D341Med (cell line): ENCODE measurements at places on chromosomes 7 and 10.

- no peak for DNase-seq
Measured at GRCh38 chr10:116255886-116256751, 16.9 kb downstream of the GFRA1 start.

DNA sequence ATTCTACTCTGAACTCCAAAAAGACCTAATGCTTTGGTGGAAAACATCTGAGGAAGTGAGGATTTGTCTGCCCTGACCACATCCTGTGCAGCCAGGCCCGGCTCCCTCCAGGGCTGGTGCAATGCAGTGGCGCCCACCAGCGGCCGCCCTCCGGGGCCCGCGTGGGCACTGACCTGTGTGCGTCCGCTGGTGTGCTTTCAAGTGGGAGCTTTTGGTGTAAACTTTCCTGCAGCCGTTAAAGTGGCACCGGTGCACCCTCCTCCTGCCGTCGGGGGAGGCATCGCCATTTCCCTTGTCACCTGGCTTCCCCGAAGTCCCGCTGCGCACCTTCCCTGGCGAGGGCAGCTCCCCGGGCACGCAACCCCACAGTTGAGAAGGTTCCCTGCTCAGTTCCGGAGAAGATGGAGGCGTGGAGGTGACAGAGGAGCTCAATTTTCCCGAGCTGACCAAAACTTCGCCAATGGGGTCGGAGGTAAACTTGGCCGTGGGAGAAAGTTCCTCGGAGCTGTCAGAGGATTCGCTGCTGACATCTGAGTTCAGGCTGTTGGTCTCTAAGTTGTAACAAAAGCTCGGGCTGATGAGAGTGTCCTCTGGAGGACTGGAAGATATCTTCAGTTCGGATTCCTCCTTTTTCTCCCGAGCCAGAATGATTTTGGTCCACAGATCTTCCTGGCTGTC lies 3.4 kb downstream of the KLF6 start:
- no peak for DNase-seq

- DNase-seq: no peak
Measured at GRCh38 chr10:4651404-4652037, 174.5 kb upstream of the AKR1E2 start.

DNA sequence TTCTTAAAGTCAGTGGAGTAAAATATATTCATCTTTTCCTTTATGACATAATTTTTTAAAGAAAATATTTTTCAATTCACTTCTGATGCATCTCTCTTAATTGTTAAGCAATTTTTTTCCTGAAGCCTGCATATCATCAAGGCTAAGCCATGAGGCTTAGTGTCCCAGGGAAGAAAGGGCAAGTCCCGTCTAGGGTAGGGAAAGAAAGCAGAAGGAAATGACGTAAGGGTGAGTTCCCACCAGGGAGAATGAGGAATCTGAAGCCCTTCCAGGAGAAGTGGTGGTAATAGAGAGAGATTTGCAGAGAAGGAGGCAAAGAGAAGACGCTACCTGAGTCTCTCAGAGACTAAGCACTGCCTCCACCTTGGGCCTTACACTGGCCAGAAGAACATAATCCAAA lies 96.8 kb upstream of the NFE2L3 start:
- DNase-seq: no peak

DNA sequence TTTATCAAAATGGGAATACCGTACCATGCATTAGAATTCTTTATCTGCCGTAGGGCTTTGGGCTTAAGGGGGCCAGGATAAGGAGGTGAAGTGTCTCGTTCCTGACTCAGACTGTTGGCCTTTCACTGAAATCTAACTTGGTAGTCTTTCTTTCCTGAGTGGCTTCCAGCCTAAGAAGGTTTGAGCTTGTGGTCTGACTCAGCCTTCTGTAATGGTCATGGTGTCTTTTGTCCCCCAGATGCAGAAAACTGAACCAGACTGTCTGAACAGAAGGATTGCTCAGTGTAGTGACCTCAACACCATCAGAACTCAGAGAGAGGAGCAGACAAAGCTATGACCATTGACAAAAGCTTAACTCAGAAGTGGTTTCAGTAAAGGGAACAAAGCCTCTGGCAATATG lies 39.5 kb downstream of the WNT2 start:
- DNase-seq: no peak

GRCh38 chr10:24408365-24408764 lies 199.4 kb downstream of the KIAA1217 start:
- no peak for DNase-seq

DNA sequence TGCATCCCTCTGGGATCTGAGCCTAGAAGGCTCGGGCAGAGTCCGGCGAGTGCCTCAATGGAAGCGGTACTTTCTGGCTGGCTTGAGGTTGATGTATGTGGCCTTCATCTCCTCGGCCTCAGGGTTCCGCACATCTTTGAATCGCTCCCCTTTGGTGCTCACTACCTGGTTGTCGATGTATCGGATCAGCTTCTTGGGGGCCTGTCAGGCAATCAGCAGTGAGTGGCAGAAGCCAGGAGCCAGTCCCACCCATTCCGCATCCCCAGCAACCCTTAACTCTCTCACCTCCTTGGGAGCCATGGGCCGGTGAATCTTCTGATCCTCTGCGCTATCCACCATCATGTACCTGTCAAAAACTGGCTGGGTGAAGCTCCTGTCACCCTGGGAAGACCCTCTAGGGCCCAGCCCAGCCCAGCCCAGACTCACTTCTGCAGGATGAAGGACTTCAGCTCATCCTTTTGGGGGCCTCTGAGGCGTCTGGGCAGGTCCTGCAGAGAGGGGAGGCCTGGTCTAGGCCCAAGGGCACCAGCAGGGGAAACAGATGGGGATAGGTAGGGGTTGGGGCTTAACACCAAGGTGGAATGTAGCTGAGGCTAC lies 2.8 kb downstream of the FBXL15 start:
- DNase-seq: no peak

GRCh38 chr10:127855591-127855881 lies 37.2 kb downstream of the CLRN3 start:
- no peak for DNase-seq

- DNase-seq: peak; percentile 77
Measured at GRCh38 chr7:128014811-128015210, 16.4 kb downstream of the LRRC4 start.

DNA sequence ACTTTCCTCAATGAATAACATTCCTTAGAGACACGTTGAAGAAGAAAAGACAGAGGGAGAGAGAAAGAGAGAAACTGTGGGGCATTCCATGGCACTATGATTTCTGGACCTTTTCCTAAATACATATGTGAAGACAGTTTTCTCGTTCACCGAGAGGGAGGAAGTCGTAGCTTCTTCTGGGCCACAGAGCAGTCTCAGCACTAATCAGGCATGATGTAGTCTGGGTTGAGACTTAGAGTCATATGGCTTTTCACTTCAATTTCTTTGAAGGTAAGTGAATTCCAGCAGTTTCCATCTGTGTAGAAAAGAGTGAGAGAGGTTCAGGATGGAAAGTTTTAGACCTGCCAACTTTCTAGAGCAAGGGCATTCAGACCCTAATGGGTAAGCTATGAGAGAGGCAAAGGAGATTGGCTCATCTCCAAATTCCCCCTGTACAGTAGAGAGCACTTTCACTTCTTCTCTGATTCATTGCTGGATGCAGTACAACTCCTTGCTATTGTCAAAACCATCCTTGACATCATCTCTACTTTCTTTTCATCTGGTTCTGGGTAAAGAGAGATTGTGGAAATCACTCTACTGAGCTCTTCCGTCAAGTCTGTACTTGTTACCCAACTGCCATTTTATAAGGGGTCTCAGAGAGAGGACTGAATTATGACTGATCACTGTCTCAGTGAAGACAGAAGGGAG lies 31.5 kb upstream of the OR9A4 start:
- DNase-seq: no peak

DNA sequence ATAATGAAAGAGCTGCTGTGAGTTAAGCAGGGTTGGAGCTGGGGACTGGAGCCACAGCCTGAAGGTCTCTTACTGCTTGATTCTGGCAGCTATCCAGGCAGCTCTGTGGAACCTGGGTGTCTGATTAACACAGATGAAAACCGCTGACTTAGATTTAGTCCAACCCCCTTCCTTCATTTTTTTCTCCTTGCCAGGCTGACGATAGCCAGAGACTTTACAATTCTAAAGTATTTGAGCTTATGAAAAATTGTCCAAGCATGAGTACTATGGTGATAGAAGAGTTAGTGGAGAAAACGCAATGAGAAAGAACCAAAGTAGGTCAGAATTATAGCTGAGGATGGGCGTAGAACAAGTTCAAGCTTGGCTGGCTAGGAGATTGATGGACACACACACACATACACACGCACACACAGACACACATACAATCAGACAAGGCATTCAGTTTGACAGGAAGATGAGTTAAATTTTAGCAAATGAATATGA lies 13.5 kb upstream of the GPR85 start:
- DNase-seq: no peak

- no peak for DNase-seq
Measured at GRCh38 chr10:112735041-112735695, 214.9 kb upstream of the TCF7L2 start.

- DNase-seq: no peak
Measured at GRCh38 chr7:130135208-130136205, 65.2 kb downstream of the KLHDC10 start.

- no peak for DNase-seq
Measured at GRCh38 chr10:130869179-130869841, 442.2 kb downstream of the TCERG1L start.

GRCh38 chr7:696812-697551 lies 29.5 kb upstream of the DNAAF5 start:
- DNase-seq: no peak

GRCh38 chr7:87596696-87597095 lies 4.0 kb downstream of the ABCB1 start:
- DNase-seq: no peak

DNA sequence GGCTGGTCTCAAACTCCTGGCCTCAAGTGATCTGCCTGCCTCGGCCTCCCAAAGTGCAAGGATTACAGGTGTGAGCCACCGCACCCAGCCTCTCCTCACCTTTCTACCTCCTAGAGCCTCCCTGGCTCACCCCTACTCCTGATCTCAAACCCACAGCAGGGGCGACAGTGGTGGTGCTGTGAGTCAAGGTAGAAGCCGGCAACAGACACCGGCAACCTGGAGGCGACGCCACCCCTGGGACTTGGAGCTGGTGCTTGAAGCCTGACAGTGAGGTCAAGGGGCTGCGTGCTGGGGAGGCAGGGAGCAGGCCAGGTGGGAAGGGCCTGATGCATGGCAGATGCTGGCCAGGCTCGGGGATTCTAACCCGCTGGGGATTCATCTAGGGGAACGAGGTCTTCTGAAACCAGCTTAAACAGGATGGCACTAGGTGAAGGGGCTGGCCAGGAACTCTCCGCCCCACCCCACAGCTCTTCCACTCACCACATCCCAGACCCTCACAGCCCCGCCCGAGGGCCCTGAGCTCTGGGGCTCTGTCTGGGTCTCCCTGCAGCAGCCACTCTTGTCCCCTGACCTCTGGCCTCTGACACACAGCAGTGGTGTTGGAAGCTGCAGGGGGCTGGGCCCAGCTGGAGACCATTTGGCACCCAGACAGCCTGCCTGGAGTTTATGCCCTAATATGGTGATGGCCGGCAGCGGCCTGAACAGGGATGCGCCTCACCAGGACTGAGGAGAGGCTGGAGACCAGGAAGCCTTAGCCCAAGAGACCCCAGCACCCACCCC lies 16.4 kb downstream of the KCNH2 start:
- no peak for DNase-seq

- DNase-seq: no peak
Measured at GRCh38 chr7:106075937-106076336, 36.2 kb downstream of the SYPL1 start.

- peak; percentile 22 for DNase-seq
Measured at GRCh38 chr7:27124902-27125689, 5.5 kb downstream of the HOXA4 start.

- DNase-seq: no peak
Measured at GRCh38 chr7:71746006-71746405, 614.1 kb downstream of the GALNT17 start.

DNA sequence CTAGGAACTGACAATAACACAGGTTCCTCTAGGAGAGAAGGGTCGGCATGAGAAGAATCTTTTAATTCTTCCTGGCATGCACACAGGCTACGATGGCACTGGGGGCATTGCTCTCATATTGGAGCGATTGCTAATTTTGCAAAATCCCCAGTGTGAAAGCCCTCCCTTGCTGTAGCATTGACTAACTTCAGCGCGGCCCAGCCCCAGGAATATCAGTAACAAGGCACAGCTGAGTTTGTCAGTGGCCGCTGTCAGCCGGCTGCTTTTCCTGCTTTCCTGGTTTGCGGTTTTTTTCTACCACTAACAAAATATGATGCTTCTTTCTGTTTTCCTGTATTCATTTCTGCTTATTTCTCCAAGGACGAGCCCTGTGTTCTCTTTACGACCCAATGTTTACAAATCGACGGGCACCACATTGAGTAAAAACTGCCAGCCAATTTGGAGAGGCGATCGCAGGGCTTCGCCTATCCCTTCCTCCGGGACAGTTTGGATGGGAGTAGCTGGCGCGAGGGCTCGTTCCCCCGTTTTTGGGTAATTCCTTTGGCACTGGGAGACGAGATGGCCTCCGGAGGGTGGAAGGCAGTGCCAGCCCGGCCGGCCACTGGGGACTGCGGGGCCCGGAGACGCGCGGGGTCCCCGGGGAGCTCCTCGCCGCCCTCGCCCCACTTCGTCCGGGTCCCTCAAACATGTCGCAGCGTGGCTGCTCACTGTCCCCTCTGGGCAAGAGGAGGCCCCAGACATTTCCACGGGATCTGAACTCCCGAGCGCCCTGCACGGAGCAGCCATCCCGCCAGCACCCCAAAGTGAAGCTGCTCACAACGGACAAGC lies 967 bp downstream of the ADARB2 start:
- DNase-seq: peak; percentile 51

DNA sequence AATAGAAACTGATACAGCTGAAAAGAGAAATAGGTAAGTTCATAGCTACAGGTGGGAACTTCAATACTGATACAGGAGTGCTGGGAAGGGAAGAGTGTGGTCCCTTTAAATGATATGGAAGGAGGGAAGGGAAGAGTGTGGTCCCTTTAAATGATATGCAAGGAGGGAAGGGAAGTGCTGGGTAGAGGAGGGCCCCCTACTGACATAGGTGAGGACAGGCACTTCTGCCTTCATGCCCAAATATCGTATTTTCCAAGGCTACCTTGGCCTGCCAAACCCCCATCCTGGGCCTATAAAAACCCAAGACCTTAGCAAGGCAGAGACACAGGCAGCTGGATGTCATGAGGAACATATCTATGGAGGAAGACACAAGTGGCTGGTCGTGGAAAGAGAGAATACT lies 92.3 kb downstream of the MAGI2 start:
- DNase-seq: no peak

- DNase-seq: no peak
Measured at GRCh38 chr10:92751827-92752226, 62.1 kb downstream of the HHEX start.

DNA sequence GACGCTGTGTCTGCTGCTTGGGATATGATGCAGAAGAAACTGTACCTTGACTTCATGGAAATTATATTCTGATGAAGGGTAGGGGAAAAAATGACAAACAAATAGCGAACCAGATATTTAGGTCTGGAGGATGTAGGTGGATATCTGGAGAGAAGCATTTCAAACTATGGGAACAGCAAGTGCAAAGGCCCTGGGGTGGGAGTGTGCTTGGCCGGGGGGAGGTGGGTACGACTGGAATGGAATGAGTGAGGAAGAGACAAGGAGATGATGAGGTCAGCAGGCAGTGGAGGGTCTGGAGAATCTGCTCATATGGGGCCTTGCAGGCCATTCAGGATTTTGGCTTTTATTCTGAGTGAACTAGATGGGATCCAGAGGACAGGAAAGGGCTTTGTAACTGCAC lies 65.2 kb downstream of the TLL2 start:
- no peak for DNase-seq

GRCh38 chr7:132179080-132179430 lies 397.2 kb downstream of the PLXNA4 start:
- DNase-seq: no peak
